ENCODE measurements at places on chromosomes 6 and 20.

- DNase-seq, result no peak
Observed at GRCh38 chr6:315921-316752, 23.9 kb downstream of the DUSP22 start.

DNA sequence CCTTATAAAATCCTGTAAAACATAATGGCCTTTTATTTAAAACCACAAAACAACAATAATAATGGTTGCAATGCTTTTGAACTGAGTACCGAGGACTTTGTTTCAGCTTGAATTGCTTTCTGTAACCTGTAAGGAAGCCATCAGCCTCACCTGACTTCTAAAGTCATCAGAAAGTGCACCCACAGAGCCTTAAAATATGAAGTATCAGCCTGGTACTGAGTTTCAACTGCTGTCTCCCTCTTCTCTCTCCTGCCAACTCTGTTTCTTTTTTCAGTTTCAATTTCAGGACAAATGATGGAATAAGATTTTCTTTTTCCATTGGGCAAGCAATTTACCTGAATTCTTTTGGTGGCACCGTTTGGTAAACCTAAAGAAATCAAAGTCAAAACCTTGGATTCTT is 119.4 kb downstream of the PHACTR1 start:
- DNase-seq, result no peak

DNA sequence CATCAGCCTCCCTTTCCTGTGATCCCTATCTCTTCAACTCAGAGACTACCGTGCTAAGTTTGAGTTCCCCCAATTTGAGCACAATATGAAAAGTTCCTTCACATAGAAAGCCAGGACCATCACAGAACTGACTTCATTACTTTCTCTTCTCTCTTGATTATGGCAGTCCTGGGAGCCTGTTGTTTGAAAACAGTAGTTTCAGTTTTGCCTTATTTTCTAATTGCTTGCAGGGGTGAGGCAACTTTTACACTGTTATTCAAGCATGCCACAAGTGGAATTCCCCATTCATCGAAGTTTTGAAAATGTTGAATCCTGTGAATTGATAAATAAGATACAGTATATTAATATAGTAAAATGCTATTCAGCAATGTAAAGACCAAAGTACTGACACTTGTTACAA is 569.7 kb upstream of the MARCKS start:
- no peak for DNase-seq

DNA sequence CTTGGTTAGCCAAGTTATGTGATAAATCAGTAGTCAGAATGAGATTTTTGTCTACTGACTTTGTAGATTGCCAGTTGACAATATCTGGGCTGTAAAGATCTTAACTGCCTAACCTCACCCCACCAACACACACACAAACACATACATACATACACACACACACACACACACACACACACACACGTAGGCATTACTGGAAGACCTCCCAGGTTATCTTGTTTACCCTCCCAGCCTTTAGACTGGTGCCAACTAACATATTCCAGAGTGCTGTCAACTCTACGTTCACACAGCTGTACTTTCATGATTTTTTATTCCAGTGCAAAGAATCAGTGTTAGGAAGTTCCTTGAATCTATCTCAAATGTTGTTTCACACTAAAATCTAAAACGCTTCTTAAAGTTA is 38.9 kb downstream of the BMP5 start:
- no peak for DNase-seq

GRCh38 chr6:32113386-32114352 is 4.5 kb upstream of the TNXB start:
- DNase-seq, result no peak

GRCh38 chr6:125923366-125923877 is 33.1 kb upstream of the HINT3 start:
- DNase-seq, result no peak

- no peak for DNase-seq
Observed at GRCh38 chr6:72689107-72689954, 67.5 kb downstream of the KCNQ5 start.

DNA sequence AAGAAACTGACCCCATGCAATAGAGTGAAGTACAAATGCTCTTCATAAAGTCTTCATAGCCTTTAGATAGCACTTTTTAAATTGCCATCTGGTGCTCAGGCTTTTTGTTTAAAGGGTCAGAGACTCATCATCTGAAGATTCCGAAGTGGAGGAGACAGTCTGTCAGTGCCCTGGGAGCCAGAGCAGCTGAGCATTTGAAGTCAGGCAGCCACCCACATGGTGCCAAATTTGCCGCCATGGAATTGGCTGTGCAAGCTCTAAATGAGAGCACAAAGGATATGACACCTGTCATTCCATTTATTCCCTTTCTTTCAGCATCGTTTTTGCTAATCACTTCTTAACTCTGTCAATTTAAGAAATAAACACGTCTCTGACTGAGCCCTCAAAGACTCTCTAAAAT is 32.8 kb upstream of the CEP162 start:
- no peak for DNase-seq

DNA sequence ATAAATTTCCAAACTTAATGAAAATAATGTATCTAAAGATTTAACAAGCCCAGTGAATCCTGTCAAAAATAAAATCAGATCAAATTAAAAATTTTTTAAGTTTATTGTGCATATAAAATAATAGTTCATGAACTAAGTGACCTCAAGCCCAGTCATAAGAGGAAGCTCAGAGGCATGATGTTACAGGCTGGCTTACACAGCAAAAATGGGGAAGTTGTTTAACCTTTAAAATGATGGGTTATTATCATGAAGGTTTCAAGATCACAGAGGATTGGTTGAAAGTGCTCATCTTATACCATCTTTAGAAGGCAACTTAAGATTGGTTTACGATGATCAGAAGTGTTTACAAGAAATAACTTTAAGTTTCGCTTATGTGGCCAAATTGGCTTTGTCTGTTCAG is 102.5 kb downstream of the PAK5 start:
- no peak for DNase-seq

DNA sequence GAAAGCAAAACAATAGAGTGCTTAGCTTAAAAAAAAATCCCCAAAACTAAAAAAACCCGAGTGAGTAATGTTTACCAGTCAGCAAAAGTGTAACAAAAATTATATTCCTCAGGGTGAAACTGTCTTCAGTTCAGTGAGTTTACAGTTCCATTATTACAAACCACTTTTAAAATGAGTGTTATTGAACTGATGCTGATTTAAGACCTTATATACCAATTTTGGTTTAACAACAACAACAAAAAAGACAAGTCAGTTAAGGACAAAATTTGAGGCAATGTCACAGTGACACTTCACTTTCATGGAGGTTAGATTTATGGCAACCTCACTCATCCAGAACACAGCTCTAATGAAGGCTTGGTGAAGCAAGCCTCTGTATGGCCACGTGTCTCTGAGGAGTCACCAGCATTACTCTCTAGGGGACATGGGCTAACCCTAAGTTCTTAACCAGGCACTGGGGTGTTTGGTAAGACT is 630.8 kb downstream of the PHF3 start:
- no peak for DNase-seq

DNA sequence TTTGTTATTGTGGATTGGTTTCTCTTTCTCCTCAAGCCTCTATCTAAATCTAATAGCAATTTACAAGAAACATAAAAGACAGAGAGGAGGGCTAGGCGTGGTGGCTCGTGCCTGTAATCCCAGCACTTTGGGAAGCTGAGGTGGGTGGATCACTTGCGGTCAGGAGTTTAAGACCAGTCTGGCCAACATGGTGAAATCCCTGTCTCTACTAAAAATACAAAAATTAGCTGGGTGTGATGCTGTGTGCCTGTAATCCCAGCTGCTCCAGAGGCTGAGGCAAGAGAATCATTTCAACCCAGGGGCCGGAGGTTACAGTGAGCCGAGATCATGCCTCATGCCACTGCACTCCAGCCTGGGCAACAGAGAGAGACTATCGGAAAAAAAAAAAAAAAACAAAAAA is 46.6 kb downstream of the SLC2A12 start:
- DNase-seq, result no peak

DNA sequence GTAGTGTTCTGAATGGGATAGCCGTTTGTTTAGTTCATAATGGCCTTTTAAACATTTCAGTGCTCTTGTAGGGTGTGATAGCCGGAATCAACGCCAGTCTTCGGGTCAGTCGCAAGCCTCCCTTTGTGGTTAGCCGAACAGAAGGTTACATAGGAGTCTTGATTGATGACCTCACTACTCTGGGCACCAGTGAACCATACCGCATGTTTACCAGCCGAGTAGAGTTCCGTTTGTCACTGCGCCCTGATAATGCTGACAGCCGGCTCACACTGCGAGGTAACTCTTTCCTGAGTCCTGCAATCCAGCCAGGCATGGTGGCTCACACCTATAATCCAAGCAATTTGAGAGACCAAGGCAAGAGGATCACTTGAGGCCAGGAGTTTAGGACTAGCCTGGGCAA is 20.4 kb downstream of the MTO1 start:
- no peak for DNase-seq

GRCh38 chr6:31815025-31815838 is at the start of the genes HSPA1A and HSPA1L:
TSS of gene HSPA1A (plus strand) at chr6:31815543. CDS start at chr6:31815757, 214 bp downstream.
TSS of gene HSPA1L (minus strand) at chr6:31815283. CDS start at chr6:31811972, 3,311 bp downstream.
- peak; percentile 74 for DNase-seq

GRCh38 chr6:110195639-110196038 is 15.4 kb downstream of the CDC40 start:
- DNase-seq, result no peak

DNA sequence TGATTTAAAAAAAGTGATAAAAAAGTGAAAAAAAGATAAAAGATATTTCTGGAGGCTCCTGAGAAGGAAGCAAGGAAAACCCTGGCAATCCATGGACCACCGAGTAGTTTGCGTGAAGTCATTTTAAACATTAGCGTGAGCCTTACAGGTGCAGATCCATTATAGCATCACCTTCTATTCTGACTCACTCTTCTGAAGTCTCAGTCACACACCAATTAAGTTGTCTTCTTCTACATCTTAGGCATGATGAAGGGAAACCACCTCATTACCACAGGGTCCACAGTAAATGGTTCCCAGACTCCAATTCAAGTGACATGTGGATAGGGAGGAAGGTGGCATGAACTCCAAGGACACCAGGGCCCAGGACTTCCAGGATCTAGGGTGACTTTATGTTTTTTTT is 99.1 kb downstream of the GJA10 start:
- no peak for DNase-seq

- no peak for DNase-seq
Observed at GRCh38 chr6:52360601-52361413, 1.1 kb upstream of the PAQR8 start.

DNA sequence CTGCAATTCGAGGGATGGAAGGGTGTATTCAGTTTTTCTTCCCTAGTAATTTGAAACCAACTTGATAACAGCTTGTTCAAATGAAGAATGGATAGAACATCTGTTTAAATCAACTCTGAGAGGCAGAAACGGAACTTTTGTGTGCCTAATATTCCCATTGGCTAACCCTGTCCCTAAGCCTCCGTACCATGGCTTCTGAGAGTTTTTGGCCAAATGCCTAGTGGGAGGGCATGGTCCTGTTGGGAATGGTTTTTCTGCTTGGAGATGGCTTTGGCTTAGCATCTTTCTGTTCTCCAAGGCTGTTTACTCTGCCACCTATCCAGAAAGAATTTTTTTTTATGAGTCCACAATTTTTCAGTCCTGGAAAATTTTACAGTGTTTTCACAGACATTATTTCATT is 126.7 kb upstream of the MLIP start:
- DNase-seq, result no peak

- DNase-seq, result no peak
Observed at GRCh38 chr20:47195573-47195972, 160.9 kb downstream of the ZMYND8 start.

DNA sequence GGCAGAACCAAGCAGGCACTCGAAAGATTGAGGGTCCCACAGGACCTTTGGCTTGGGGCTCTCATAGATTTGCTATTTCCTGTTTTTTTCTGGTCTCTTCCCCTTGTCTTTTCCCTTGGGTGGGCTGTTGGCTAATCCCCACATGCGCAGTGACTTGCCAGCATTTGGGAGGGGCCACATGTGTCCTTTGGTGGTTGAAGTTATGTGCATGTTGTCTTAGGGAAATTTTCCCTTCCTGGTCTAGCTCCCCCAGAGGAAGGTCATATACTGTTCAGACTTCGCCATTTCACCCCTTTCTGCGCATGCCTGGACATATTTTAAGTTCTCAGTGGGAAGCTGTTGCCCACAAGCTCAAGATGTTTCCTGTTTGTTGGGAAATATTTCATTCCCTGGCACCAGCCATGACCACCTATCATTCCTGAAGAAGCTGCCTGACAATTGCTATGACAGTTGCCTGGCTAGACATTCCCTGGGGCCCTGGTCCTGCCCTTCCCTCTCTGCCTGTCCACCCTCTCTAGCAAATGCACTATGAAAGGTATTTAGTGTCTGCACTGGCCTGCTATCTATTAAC is 156.2 kb upstream of the THBS2 start:
- no peak for DNase-seq

- DNase-seq, result peak; percentile 40
Observed at GRCh38 chr6:137870744-137871247, 3.7 kb downstream of the TNFAIP3 start.

GRCh38 chr6:149499066-149499465 is 14.3 kb upstream of the ZC3H12D start:
- DNase-seq, result no peak

DNA sequence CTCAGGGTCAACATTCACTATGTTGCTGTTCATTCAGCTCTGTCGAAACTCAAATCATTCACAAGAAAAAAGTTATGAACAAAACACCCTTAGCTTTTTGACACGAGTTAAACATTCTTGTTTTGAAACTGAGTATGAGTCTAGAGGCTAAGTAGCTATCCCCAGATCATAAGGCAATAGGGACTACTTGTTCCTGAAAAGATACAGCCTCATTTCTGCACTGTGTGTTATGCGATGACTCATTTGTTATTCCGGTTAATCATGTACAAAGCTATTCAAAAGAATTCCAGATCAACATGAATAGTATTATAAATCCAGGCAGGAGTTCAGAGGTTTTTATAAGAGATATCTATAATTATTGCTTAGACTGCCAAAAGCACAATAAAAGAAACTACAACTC is 908.0 kb downstream of the QKI start:
- no peak for DNase-seq

GRCh38 chr6:72653026-72653425 is 31.2 kb downstream of the KCNQ5 start:
- DNase-seq, result no peak

DNA sequence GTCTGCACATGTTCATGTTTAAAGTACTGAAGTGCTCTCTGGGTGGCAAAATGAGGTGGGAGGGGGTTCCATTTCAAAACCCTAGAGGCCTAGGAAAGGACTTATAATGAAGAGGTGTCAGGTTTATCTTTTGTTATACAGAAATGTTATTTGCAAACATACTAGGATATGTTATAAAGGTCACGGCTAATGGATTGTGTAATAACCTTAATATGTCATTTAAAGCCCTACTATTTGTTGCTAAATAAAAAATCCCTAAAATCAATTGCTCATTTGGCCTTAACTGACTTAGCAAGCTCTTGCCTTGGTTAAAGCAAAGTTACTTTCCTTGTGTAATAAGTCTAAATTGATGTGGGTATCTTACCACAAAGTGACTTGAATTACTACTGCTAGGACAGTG is 8.8 kb downstream of the NKX2-4 start:
- DNase-seq, result no peak

Measured in CD4-positive, alpha-beta T cell treated with Interleukin-6 at 100 ng/mL for 8 hours (primary cell).